SK-N-MC (cell line): ENCODE measurements at places on chromosomes 16 and 17.

DNA sequence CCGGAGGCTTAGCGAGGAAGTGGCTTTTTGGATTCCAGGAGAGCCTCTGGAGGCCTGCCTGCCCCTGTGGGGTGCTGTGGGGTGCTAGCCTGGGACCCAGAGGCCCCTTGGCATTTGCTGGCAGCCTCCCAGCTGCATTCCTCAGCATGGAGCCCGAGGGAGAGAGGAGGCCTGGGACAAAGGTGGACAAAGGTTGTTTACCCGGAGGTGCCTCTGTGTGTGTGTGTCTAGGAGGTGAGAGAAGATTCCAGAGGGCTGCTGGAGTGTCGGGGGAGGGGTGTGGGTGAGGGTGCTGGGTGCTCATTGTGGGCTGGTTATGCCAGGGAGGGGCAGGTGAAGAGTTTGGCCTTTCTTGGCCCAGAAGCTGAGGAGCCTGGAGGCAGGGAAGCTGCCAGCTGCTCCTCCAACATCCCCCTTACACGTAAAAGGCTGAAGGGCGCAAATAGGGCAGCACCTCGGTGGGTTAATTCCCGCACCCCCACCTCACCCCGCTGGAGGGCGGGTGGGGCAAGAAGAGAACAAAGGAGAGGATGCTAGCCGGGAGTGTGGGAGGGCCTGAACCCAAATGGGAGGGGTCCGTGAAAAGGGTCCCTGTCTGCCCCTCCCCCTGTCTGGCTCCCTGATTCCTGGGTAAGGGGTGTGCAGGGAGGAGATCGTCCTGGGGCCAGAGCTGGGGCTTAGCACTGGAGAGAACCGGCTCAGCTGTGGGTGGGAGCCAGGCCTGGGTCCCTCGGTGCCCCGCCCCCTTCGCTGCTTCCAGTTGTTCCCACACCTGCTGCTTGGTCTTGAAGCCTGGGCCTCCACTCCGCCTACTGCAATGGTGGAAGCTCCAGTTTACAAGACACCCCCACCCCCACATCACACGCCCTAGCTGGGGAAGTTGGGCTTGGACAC, 9.9 kb downstream of the HEXIM2 start:
- no peak for DNase-seq

DNA sequence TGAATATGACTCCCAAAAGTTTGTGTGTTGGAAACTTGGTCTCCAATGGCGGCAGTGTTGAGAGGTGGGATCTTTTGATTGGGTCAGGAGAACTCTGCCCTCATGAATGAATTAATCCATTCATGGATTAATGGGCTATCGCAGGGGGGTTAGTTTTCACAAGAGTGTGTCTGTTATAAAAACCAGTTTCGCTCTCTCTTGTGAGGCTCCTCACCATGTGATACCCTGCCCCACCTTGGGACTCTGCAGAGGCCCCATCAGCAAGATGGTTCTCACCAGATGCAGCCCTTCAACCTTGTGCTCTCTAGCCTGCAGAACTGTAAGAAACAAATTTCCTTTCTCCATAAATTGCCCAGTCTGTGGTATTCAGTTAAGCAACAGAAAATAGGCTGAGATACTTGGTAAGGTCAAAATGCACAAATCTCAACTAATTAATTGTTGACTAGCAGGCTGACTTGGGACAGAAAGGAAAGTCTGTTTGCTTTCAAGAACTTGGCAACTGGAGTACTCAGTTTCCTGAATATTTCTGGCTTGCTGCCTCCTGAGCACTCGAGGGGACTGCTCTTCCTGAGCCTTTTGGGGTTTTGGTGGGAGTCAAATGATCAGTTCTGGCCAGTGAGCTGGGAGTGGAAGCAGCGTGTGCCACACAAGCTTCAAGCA, 13.8 kb upstream of the CCL17 start:
- DNase-seq, result no peak

GRCh38 chr16:25222959-25223358, 6.2 kb downstream of the AQP8 start:
- DNase-seq, result no peak

GRCh38 chr17:54063639-54064038, 240.9 kb downstream of the KIF2B start:
- no peak for DNase-seq

DNA sequence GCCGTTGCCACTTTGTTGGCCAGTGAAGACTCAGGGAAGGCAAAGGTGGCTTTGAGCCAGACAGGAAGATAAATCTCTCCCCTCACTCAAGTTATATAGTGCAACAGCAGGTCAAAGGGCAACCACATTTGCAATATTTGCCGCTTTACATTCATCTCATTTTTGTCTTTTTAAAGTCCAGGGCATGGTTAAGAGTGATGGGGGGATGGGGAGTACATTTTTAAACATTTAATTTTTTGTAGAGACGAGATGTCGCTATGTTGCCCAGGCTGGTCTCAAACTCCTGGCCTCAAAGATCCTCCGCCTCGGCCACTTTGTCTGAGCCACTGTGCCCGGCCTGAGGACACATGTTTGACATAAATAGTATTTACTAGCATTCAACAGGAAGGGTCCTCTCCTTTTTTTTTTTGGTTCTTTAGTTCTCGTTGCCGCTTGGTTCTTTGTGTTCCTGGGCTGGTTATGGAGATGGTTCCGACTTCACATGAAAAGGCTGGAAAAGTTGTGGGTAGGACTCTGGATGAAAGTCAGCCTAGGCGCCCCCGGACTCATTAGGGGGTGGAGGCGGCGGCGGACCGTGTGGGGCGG, 95.7 kb downstream of the RAB11FIP4 start:
- DNase-seq, result no peak

DNA sequence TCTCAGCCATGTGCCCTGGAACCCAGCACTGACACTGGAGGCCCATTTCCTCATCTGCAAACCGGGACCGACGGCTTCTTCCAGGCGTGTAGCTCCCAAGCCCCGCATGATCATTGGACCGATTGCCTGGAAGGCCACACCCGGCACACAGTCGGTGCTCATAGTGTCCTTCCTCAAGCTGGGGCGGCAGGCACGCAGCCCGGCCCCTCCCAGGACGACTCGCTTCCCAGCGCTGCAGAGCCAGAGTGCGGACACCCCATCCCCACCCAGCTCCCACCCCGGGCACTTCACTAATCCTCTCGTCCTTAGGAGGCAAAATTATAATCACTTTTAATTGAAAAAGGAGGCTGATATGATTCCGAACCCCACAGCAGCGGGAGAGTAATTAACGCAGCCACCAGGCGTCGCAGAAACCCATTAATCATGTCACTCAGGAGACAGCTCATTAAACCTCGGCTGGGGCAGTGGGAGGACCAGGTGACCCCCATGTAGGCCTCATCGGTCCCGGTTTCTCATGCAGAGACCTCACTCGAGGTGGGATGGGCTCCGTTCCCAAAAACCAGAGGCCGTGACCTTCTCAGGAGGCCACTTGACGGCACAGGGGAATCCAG, 33.1 kb downstream of the ZNF469 start:
- DNase-seq, result no peak

DNA sequence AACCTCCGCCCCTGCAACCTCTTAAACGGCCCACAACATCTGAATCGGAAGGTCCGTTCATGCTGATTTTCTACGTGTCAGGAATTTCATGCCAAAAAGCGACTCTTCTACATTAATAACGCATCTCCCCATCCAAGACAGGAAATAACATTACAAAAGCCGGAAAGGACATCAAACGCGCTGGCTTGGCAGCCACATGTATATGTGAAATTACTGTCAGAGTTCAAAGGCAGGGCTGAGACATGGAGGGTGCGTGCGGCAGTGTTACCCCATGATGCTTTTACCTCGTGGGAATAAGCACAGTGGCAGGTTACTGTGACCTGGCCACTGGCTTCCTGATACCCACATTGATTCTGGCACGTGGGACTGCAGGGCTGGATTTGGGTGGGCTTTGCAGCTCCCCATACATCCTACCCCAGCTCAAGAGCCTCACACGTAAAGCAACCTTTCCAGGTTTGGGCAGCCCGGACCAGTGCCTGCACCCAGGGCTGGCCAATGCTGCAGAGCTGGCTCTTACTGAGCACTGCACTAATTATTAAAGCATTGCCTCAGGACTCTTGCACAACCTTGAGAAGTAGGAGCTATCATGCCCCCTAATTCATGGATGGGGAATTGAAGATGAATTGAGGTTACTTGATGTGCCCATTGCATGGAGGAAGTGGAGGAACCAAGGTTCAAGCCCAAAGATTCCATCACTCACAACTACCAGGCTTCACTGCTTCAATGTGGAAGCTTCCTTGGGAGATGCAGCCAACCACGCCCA, 120.6 kb upstream of the FOXF1 start:
- no peak for DNase-seq

- no peak for DNase-seq
Measured at GRCh38 chr16:51875834-51876600, 670.9 kb downstream of the TOX3 start.

DNA sequence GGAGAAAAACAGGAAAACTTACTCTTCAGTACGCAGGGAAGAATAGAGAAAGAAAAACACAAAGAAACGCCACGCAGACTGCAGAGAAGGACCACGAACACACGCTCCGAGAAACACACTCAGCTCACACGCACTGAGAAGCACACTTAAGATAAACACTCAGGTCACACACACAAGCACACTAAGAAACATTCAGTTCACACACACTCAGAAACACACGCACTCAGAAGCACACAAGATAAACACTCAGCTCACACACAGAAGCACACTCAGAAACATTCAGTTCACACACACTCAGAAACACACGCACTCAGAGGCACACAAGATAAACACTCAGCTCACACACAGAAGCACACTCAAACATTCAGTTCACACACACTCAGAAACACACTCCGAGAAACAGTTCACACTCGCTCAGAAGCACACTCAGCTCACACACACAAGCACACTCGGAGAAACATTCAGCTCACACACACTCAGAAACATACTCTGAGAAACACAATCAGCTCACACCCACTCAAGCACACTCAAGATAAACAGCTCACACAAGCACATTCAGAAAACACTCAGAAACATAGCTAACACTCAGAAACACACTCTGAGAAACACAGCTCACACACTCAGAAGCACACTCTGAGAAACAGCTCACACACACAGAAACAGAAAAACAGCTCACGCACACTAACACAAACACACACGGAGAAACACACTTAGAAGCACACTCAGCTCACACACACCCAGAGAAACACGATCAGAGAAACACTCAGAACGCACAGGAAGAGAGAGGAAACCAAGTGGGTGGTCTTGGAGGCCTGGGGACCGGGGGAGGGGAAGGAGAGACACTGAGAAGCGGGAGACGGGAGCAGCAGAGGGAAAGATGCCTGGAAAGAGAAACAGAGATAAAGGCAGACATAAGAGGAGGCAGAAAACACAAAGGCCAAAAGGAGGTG, 908 bp downstream of the TMEM98 start:
- DNase-seq, result no peak

DNA sequence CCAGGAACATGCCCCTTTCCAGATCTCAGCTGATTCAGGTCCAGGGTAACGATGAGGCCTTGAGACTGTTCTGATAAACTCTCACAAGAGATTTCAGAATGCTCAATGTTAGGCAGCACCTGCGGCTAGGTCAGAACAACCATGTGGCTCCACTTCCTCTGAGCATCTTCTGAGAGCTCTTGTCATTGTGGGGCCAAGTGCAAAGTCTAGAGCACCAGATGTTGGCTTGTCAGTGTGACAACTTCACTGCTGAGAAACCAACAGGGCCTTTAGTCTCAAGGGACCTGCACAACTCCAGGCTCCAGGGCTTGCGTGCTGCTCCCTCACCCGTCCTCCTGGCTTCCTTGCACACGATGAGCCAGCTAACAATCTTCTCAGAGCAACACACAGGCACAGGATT, 29.0 kb downstream of the FCSK start:
- no peak for DNase-seq

DNA sequence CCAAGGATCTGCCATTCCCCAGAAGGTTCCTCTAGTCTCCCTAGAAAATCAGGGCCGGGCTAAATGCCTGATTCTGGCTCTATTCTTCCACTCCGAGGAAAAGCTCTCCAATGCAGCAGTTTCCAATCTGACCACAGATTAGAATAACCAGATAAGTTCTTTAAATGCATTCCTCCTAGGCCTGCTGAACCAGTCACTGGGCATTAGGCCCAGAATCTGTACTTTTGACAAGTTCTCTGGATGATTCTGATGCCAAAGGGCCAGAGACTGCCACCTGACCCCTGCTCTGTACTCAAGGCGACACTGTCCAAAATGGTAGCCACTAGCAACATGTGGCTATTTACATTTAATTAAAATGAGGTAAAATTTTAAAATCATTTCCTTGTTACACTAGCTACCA, 22.3 kb downstream of the MAP3K14 start:
- no peak for DNase-seq

DNA sequence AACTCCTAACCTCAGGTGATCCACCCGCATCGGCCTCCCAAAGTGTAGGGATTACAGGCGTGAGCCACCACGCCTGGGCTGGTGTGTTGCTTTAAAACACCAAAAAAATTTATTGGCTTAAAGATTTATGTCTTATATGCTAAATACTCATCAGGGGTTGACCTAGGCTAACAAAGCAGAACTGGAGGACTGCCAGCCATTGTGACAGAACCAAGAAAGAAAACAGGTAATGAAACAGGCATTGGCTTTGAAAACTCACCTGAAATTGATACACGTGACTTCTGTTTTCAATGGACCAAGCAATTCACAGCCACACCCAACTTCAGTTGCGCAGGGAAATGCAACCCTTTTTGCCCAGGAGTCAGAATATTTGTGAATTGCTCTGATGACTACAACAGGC, 4.9 kb upstream of the PHAF1 start:
- no peak for DNase-seq

DNA sequence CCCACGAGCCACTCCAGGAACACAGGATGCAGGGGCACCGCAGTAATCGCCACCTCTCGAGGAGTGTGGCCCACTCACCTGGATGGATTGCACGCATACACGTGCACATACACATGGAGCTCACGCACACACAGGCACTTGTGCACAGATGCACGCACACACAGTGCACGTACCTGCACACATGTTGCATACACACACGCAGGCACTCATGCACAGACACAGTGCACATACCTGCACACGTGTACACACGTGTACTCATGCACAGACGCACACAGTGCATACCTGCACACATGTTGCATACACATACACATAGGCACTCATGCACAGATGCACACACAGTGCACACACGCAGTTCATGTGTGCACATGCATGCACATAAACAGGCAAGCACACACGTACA, 11.6 kb upstream of the WDR45B start:
- DNase-seq, result no peak

DNA sequence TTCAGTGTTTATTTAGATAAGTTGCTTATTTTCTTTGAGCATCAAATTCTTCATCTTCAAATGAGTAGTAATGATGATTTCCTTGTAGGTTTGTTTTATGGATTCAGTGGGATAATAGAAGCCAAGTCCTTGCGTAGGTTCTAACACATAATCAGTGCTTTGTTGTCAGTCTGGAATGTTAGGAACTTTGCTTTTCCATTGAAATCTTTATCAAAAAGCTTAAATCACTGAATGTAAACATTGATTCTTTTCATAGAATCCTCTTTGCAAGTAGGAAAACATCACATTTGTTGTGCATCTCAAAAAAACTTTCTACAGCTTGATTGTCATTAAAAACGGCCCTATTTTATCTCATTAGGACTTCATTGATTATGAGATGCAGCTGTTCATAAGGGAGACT, 490.3 kb upstream of the GOT2 start:
- no peak for DNase-seq
